GF-D8 (cell line): ENCODE measurements at places on chromosomes 11 and 22.

DNA sequence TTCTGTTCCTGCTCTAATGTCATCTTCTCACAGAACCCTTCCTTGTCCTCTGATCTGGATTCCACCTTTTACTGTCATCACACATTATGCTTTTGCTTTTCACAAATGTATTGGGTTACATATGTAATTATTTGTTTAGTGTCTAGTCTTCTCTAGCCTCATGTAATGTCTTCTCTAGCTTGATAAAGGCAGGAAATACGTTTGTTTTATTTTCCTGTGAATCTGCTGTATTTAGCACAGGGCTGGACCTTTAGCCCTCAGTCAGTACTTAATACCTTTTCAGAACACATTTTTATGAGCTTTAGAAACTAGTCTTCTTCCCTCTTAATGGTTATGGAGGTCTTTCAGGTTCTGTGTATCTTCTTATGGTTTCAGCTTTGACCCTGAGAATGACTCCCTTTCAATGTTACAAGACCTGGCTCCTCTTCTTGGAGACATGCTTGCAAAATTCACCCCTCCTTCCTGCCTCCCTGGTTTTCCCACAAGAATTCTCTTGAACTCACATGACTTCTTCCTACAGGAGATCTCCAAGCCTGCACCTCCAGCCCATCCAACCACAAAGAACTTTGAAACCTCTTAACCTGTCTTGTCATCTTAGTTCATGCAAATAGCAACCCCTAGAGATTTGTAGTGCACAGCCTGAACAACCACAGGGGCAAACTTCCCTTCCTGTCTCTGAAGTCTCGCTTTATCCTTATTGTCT lies 132.7 kb upstream of the DDI1 start:
- no peak for DNase-seq

GRCh38 chr11:14713496-14714244 lies 70.1 kb downstream of the PDE3B start:
- no peak for DNase-seq

- DNase-seq: no peak
Observed at GRCh38 chr11:117313828-117314768, 2.0 kb downstream of the BACE1 start.

GRCh38 chr11:11125618-11126017 lies 227.4 kb downstream of the CSNK2A3 start:
- DNase-seq: no peak
